AG08396 (cell line): ENCODE measurements at places on chromosomes 13 and 19.

GRCh38 chr19:32773126-32773525 is 53.6 kb downstream of the TDRD12 start:
- no peak for DNase-seq

GRCh38 chr19:47099576-47100050 is 14.0 kb downstream of the ZC3H4 start:
- DNase-seq, result no peak

- DNase-seq, result no peak
Observed at GRCh38 chr13:95509521-95510310, 42.8 kb upstream of the CLDN10 start.

GRCh38 chr13:24040835-24041234 is 119.7 kb upstream of the SPATA13 start:
- DNase-seq, result no peak

DNA sequence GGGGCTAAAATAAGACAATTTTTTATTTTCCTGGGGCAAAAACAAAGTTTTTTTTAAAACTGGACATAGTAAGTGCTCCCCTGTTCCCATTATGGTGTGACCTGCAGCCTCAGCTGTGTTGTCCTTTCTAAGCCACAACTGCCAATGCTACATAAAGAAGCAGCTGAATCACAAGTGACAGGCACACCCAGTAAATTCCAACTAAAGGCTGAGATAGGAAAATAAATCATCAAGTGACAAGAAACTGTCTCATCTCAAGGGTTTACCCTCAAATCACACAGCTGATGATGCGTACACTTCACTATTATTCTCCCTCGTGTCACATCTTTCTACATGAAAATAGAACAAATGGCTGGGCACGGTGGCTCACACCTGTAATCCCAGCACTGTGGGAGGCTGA is 28.7 kb downstream of the STK24 start:
- no peak for DNase-seq

- no peak for DNase-seq
Observed at GRCh38 chr13:98401934-98402333, 175.0 kb downstream of the STK24 start.

DNA sequence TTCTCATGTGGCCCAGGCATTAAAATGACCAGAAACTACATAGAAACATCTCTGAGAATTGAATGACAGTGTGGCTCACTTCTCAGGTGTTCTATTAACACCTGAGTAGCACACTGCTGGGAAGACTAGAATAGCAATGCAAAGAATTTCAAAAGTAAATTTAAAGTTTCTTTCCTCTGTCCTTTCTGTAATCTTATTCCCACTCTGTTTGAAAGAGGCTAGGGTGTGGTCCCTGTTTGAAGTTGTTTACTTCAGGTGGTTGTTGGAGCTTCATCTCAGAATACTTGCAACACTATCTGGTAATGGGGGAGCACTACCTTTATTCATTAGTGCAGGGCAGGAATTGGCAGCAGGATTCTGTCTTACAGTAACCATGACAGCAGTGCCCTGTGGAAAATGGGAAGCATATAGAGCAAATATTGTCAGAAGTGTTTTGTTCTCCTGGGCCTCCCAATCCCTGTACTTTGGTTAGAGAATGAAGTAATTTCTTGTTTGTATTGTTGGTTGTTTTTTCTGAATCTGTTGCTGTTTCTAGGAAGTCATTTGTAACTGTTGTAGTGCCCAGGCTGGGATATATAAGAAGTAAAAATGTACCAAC is 1210.2 kb upstream of the ATXN8OS start:
- no peak for DNase-seq

- DNase-seq, result peak; percentile 40
Observed at GRCh38 chr13:51785712-51786424, 18.1 kb downstream of the DHRS12 start.

DNA sequence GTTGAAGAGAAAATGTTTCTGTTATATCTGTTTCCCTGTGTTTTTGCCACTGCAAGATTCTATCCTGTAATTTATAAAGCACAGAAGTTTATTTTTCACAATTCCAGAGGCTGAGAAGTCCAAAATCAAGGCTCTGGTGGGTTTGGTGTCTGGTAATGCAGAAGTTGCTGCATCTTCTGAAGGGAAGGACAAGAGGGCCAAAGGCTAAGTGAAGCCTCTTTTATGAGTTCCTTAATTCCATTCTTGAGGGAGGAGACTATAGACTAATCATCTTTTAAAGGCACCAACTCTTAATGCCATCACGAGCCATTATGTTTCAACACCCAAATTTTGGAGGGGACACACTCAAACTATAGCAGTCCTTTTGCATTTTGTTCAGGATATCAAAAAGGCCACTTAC is 34.1 kb upstream of the WDFY2 start:
- DNase-seq, result no peak
